Activated CD4-positive, alpha-beta T cell treated with anti-CD3 and anti-CD28 coated beads for 4 hours (primary cell): ENCODE measurements at places on chromosomes 5 and 9.

- DNase-seq: no peak
These were observed 3.3 kb downstream of the PRELID1 start for GRCh38 chr5:177306674-177307543.

- DNase-seq: no peak
These were observed 672.5 kb upstream of the RORB start for GRCh38 chr9:73824671-73825070.

DNA sequence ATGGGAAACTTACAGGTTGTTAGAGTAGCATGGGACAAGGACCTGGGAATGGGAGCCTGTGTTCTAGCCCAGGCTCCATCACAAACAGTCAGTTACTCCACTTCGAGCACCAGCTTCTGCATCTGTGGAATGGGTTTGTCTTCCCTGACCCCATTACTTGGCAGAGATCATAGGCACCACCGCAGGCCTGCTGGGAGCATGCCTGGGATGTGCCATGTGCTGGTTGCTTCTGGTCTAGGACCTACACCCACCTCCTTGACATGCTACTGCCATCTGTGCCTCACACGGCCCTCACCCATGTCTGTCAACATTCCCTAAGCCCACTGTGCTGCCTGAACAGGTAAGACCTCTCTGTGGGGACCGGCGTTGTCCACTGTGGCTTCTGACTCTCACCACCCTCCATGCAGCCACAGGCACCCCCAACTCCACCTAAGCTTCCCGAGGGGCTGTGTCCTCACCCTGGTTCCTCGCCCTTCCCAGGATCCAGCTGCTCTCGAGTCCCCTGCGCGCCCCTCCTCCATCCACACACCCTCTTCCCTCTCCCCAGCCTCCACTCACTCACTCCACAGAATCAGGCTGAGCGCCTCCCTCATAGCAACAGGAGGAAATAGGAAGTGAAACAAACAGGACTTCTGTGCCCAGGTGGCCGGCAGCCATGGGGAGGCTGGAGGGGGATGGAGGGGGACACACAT is 85.9 kb upstream of the FAM120A start:
- no peak for DNase-seq

GRCh38 chr9:94005272-94005901 is 50.2 kb upstream of the BARX1 start:
- DNase-seq: no peak

GRCh38 chr5:178535299-178536175 is 54.7 kb downstream of the COL23A1 start:
- DNase-seq: no peak

DNA sequence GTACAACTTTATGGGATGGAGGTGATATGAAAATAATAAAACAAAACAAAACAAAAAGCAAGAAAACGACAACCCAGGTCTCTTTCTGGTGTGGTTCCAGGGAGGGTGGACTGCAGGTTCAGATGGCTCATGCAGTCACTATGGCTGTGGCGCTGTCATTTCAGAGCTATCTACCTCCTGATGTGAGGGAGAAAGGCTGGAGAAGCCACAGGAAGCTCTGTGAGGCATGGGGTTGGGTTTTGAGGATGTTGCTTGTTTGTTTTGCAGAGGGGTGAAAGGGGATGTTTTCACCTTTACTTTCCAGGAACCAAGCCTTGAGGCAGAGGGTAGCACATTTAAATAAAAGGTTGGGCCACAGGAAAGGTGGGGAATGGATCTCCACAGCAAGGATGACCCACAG is 18.7 kb downstream of the NIPAL4 start:
- no peak for DNase-seq

- no peak for DNase-seq
These were observed 56.5 kb downstream of the SIL1 start for GRCh38 chr5:139141446-139142204.

- DNase-seq: no peak
These were observed 192.0 kb downstream of the MTRR start for GRCh38 chr5:8060953-8061429.

GRCh38 chr5:175579742-175580432 is 78.0 kb upstream of the HRH2 start:
- no peak for DNase-seq

DNA sequence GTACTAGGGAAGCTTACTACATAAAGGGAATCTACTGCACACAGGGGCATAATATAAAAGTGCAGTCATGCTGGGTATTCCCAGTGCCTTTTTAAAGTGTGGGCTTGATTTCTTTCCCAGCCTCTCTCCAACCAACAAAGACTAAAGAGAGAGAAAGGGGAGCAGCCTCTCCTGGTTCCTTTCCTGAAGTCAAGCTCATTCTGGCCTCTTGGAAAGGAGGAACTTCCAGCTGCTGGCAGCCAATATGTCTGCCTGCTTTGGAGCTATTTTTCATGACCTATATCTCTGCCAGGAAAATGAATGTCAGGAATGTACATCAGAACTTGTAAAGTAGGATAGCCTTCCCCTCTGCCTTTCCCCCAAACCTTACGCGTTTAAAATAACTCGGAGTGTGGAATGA is 57.1 kb downstream of the RAB3C start:
- no peak for DNase-seq

DNA sequence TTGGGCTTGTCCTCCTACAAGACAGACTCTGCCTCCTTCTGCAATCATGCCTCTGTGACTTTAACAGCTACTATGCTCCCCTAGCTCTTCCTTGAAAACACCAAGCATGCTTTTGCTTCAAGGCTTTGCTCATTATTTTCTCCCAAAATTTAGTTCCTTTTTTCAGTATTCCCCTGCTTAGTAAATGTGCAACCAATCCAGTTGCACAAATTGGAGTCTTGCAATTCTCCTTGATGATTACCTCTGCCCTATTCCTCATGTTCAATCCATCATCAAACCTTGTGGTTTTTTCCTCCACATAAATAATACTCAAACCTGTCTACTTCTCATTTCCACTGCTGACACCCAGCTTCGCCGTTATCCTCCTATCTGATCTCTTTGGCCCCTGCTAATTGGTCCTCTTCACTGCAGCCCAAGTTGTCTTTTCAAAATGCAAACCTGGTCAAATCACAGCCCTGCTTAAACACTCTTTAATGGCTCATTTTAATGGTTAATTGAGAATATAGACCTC is 296.3 kb downstream of the CWC27 start:
- DNase-seq: no peak

GRCh38 chr5:181111010-181111409 is 20.0 kb downstream of the OR2V1 start:
- DNase-seq: no peak

- DNase-seq: no peak
These were observed 148.0 kb downstream of the RORB start for GRCh38 chr9:74645007-74645639.

- DNase-seq: no peak
These were observed 103.5 kb upstream of the APC start for GRCh38 chr5:112634166-112634565.

- no peak for DNase-seq
These were observed 106.0 kb upstream of the KIF2A start for GRCh38 chr5:62199792-62200716.

GRCh38 chr5:164680812-164681520 is 1175.5 kb downstream of the MAT2B start:
- no peak for DNase-seq

- no peak for DNase-seq
These were observed 11.8 kb downstream of the TMEM161B start for GRCh38 chr5:88256872-88257271.

DNA sequence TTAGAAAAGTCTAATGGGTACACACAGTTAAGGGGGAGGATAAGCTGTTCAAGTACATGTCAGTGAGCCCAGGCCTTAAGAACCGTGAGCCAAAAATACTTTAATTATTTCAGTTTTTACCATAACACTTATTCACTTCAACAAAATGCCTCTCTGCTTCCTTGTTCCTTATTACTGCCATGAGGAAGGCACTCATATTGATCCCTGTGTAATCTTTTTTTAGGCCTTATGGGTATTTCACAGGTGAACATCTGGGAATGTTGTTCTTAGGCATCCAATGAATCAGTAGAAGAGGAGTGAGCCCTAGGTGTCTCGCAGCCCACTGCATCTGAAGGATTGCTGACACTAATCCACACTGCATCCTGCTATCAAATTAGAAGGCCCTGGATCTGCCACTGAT is 13.5 kb upstream of the DMAC1 start:
- no peak for DNase-seq

- no peak for DNase-seq
These were observed 14.3 kb downstream of the YTHDC2 start for GRCh38 chr5:113527746-113528145.

- DNase-seq: no peak
These were observed 356.5 kb downstream of the PRELID2 start for GRCh38 chr5:145478651-145479050.

DNA sequence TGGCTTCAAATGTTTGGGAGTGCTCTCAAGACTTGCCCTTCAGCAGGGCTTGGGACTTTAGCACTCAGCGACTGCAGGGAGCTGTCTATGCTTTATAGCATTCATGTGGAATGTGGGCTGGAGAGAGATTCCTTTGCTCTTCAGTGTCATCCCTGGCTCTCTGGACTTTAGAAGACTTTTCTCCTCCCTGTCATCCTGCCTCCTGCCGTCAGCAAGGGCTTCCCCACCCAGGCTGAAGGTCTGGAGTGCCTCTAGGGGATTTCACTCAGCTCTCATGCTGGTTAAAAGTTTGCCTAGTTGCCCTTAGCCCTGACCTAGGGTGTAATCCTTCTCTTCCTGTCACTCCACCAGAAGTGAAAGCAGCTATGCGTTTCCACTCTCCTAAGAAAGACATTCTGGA is 210.9 kb downstream of the FRMD3 start:
- DNase-seq: no peak

GRCh38 chr9:78133751-78134150 is 102.1 kb upstream of the CEP78 start:
- DNase-seq: no peak
